ENCODE measurements at places on chromosomes 11 and 22.

- DNase-seq = no peak
Measured at GRCh38 chr22:36417281-36417686, 29.5 kb upstream of the MYH9 start.

- no peak for DNase-seq
Measured at GRCh38 chr11:17347676-17348075, 3.9 kb upstream of the NCR3LG1 start.

DNA sequence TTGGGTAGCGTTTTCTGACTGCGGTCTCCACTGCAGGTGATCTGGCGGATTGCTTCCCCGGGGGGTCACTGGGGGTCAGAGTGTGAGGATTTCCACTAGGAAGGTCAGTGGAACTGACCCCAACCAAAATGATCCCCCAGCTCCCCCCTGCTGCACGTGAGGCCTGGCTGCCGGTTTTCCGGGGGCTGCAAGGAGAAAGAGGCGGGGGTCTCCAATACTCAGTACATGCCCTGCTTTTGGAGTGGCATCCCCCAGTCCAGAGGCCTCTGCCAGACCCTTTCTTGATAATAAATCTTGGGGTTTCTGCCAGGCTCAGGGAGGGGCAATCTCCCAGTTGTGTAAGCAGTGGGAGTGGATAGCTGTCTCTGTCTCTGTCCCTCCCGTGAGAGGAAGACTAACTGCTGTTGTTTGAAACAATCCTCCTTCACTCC is 71.5 kb upstream of the RTL6 start:
- no peak for DNase-seq

- peak; percentile 64 for DNase-seq
Measured at GRCh38 chr11:110645253-110645652, 67.0 kb downstream of the ARHGAP20 start.

DNA sequence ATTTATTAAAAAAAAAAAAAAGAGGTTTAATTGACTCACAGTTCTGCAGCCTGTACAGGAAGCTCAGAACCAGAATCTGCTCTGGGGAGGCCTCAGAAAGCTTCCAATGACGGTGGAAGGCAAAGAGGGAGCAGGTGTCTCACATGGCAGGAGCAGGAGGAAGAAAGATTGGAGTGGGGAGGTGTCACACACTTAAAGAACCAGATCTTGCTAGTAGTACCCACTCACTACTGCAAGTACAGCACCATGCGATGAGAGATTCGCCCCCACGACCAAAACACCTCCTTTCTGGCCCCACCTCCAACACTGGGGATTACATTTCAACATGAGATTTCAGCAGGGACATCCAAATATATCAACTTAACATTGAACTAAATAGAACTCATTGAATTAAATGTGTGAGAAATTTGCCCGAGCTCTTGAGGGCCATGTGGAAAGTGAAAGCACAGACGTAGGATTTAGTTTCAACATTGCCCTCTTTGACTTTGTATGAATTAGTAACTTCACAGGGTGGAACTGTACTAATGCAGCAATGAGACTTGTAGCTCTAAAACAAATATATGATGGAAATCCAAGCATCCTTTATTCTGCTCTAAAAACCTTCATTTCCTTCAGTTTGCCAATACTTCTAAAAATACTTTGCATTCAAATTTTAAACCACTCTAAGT is 628.2 kb downstream of the FAM181B start:
- no peak for DNase-seq

GRCh38 chr11:66080055-66080817 is 10.2 kb downstream of the PACS1 start:
- no peak for DNase-seq

GRCh38 chr11:112611771-112612170 is 349.4 kb upstream of the NCAM1 start:
- no peak for DNase-seq

GRCh38 chr11:118908901-118909618 is 16.7 kb downstream of the BCL9L start:
- DNase-seq = peak; percentile 94

GRCh38 chr11:69497221-69497787 is 15.8 kb downstream of the LINC01488 start:
- DNase-seq = no peak

GRCh38 chr11:85854212-85854556 is 999 bp upstream of the CCDC83 start:
- DNase-seq = no peak

- DNase-seq = no peak
Measured at GRCh38 chr11:64888729-64889511, 10.5 kb upstream of the EHD1 start.

DNA sequence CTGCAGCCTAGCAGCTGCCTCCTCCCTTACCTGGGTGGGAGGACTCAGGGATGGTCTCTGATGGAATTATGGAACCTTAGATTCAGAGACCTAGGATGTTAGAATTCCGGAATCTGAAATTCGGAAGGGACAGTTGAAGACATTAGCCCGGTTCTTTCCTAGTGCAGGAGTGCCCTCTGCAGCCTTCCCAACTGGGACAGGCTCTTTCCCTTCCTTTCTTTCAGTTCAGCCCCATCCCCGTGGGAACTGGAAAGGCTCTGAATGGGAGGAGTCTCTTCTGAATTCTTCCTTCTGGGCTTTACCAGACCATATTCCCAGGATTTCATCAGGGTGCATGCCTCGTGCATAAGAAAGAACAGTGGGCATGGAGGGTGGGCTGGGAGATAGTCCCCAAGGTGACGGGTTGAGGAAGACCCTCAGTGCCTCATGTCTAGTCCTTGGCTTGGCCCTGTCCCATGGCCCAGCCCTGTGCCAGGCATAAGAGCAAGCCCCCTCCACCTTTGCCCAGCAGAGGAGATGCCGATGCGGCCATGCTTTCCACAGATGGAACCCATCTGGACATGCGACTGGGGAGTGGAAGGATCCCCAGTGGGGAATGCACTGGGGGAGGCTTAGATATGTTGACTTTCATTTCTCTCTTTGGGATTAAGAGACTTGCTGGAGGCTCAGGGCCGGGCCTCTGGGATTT is 14.4 kb downstream of the DNAJB13 start:
- DNase-seq = no peak

DNA sequence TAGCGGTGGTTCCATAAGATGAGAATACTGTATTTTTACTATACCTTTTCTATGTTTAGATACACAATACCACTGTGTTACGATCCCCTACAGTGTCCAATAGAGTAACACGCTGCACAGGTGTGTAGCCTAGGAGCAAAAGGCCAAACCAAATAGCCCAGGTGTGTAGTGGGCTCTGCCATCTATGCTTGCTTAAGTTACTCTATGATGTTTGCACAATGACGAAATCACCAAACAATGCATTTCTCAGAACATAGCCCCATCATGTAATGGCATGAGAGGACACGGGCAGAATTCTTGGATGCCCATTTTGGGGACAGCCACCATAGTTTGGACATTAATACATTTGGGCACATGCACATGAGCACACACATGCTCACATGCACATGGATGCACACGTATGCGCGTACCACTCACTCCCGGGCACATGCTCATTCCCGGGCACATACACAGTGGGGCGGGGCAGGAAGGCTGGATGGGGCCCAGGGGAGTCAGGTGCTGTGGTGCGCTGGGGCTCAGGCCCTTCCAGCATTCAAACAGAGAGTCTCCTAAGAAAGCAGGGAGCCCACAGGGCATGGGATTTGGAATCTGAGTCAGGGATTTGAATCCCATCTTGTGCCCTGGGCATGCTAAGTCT is 51.1 kb downstream of the RTN4R start:
- no peak for DNase-seq

- peak; percentile 27 for DNase-seq
Measured at GRCh38 chr22:37817705-37818408, 5.3 kb upstream of the GALR3 start.

DNA sequence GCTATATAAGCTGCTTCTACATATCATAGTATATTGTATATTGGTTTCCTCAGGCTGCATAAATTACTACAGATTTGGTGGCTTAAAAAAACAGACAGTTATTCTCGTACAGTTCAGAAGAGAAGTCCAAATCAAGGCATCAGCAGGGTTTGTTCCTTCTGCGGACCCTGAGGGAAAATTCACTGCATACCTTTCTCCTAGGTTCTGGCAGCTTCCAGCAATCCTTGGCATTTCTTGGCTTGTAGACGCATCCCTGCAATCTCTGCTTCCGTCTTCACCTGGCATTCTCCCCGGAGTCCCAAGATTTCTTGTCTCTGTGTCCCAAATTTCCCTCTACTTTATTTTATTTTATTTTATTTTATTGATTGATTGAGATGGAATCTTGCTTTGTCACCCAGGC is 142.8 kb downstream of the COMMD9 start:
- no peak for DNase-seq

GRCh38 chr22:37284805-37285355 is 2.6 kb downstream of the CYTH4 start:
- DNase-seq = no peak

GRCh38 chr22:43392385-43392989 is 19.3 kb upstream of the MPPED1 start:
- DNase-seq = no peak

DNA sequence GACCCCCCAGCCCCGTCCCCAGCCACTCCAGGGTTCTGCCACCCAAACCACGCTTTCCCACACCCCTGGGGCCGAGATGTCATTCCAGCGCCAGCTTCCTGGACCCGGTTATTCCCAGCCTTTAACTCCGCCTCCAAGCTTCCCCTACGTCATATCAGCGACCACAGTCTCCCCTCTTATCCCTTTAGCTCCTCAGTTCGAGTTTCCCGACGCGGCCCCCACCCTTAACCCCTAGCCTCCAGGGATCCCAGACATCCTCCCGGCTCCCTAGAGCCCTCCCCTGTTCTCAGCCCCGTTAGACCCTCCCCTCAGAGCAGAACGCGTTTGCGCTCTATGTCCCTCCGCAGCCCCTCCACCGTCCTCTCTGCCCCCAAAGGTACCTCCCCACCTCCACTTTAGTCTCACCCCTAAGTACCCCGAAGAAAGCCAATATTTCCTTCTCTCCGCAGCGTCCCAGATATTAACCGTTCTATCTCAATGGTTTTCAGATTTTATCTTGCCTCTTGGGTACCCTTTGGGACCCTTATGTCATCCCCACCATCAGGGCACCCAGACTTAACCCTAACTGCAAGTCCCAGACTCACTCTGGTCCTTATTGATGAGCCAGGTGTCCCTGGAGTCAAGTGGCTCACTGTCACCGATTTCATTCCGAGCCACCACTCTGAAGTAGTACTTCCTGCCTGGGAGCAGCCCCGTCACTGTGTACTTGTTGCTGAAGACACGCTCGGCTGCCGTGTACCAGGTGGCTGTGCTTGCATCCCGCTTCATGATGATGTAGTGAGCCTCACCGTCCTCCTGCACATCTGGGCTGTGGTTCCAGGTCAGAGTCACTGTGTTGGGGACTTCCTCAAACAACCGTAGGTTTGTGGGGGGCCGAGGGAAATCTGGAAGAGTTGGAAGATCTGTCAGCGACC is 8.0 kb downstream of the TMEM86A start:
- DNase-seq = peak; percentile 66

DNA sequence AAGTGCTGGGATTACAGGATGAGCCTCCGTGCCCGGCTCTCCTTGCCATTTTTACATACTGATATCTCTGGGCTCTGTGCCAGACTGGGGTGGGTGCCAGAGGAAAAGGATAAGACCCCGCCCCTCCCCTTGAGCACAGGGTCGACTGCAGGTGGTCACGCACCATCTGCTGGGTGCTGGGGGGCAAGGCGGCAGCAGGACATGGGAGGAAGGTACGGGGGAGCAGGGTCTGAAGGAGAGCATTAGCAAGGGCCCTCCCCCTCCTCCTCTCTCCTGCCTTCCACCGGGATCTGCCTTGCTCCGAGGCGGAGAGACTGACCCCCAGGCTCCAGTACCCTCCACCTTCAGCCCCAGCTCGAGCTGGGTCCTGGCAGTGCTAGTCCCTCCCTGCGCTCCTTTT is 9.7 kb upstream of the PGA3 start:
- DNase-seq = no peak

DNA sequence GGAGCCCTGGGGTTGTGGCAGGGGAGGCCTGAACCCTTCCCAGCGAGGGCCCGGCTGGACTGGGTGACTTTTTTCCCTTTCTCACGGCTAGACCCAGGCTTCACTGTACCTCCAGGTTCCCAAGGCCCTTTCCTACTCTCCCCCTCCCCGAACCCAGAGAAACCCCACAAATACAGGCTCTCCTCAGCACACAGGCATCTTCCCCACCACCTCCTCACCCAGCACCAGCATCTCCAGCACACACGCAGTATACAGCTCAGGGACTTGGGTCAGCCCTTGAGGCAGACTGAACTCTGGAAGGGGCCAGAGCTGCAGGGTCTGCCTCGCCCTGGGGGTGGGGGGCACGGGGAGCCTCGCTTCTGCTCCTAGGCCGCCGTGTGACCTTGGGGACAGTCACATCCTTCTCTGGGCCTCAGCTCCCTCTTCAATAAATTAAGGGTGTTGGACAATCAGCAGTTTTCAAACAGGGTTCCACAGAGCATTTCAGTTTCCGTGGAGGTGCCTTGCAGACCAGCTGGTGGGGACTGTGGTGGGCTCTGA is 4.5 kb downstream of the TMPRSS13 start:
- no peak for DNase-seq

DNA sequence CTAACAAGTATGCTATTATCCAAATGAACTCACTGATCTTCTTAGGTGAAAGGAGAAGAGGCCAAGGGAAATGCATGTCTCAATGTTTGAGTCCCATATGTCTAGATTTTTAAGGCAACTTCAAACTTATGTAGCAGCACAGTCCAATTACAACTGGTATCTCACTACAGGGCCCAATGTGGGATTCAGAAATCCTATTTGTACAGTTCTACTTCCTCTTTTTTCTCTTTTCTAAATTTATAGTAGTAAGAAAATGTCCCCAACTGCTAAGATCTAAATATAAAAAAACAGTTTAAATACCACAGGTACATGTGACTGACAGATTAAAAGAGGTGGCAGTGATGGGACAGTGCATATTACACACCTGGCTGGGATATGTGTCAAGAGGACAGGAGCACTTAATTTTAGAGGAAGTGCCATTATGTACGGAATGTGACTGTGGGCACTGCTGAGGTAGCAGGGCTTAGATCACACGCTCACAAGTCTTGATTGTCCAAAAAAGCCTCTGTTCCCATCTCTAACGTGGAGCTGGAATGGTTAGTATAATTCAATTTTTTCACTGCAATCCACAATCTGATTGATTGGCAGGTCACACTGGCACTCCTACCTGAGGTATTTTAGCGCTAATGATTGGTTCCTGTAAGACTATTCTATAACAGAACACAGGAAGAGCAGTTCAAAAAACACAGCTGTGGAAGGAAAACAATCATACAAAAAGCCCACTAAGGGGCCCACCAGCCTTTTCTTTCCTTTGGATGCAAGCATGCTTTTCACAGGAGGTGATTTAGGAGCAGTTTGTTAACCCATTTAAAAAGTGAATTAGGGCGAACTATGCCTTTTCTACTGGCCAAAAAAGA is 34.6 kb downstream of the APOL5 start:
- no peak for DNase-seq

- peak; percentile 93 for DNase-seq
Measured at GRCh38 chr11:133928628-133929059, 28.1 kb downstream of the IGSF9B start.

- DNase-seq = no peak
Measured at GRCh38 chr22:50017701-50018224, 5.2 kb upstream of the IL17REL start.

- no peak for DNase-seq
Measured at GRCh38 chr11:20002312-20003216, 157.7 kb downstream of the DBX1 start.

- no peak for DNase-seq
Measured at GRCh38 chr11:31106326-31106725, 263.2 kb downstream of the DCDC1 start.

- DNase-seq = no peak
Measured at GRCh38 chr11:128210148-128210940, 377.0 kb downstream of the ETS1 start.

GRCh38 chr22:20514658-20515406 is 7.4 kb downstream of the MED15 start:
- DNase-seq = no peak

GRCh38 chr11:18804199-18804999 is 12.8 kb upstream of the PTPN5 start:
- DNase-seq = no peak

Measured in NCI-H526 treated with DMSO at 0.1 percent for 48 hours (cell line).